SHP77 treated with DMSO at 0.1 percent for 48 hours (cell line): ENCODE measurements at places on chromosomes 1 and 21.

GRCh38 chr1:239204401-239204800 is 182.0 kb upstream of the CHRM3 start:
- DNase-seq = no peak

DNA sequence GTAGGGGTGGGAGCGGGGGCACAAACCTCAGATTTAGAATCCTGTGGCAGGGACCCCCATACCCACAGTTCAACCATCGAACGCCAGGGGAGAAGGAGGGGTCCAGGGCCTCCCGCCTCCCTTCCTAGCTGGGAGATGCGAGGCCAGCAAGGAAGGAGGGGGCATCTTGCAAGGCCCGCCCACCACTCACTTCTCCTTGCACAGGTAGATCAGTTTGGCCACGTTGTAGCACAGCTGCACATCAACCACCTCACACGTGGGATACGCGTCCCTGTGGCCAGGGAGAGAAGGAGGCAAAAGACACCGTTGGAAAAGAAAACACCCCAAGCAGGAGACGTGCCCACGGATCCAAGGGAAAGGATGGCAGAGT is 19.6 kb downstream of the TMEM63A start:
- no peak for DNase-seq

- no peak for DNase-seq
Observed at GRCh38 chr1:85824066-85824840, 116.0 kb upstream of the ZNHIT6 start.

DNA sequence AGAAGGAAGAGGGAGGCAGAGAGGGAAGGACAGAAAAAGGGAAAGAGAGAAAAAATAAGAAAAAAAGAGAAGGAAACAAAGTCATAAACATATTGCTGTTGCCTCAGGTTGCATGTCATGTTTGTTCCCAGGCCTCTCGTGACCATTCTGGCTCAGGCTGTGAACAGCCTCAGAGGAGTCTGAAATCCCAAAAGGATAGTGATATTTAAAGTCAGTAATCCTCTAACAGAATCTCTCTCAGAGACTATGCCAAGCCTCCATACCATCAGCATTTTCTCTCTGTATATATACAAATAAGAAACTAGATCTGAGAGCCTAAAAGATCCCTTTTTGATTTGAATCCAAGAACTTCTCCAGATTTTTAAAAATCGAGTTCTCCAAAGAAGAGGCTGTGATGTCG is 35.2 kb downstream of the GORAB start:
- DNase-seq = no peak

DNA sequence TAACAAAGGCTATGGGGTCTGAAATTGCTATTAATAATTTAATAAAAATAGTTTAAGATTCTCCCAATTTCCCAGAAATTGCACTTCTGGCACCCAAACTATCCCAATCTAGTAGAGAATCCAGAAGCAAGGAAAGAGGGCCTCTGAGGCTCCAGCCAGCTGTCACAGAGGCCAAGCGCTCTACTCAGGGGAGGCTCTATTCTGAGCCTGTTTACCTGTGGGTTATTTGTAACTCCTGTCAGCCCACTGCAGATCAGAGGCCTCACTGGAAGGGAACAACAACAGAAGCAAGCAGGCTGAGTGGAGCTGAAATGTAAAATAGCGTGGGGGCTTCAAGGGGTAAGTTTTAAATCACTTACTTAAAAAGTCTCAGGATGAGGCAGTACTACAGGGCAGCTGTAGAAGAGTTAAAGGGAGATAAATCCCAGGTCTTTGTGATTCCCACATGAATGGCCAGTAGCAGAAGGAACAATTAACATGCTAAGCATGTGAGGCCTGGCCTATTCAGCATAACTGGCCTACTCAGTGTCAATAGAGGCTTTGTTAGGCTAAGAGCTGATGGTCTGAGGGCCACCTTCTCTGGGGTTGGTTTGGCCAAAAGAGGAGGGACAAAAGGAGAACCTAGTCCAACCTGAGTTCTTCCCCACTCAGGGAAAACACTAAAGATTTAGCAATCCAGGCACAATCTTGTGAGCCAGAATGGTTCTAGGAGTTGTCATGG is 12.8 kb downstream of the ZNF687 start:
- DNase-seq = no peak

DNA sequence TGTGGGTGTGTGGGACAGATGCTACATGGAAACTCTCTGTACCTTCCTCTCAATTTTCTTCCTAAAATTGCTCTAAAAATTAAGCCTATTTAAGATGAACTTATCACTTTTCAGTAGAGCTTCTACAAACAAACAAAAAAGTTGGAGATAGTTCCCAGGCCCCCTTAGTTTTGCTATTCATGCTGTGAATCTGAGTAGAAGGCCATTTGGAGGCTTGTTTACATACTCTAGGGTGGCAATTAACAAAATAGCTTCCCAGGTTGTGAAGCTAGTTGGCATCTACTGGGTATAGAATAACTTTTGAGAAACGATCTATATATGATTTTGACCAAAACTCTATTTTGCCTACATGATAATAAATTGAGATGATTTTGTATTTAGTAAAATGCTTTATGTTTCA is 541.4 kb upstream of the B3GALT2 start:
- DNase-seq = no peak

- DNase-seq = no peak
Observed at GRCh38 chr21:46077674-46078101, 20.2 kb upstream of the COL6A2 start.

- no peak for DNase-seq
Observed at GRCh38 chr1:91631718-91632330, 131.2 kb downstream of the CDC7 start.

DNA sequence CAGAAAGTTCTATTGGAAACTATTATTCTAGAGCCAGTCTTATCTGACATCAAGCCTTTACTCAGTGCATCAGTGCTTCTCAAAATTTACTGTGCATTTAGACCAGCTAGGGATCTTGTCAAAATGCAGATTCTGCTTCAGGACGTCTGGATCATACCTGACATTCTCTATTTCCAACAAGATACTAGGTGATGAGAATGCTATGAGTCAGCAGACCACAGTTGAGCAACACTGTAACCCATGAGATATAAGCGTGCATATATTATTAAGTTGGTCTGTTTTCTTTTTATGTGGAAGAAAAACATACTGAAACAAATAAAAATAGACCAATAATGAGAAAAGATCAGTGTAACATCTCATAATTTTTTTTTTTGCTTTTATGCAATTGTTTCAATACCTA is 40.4 kb upstream of the KCNH1 start:
- no peak for DNase-seq

DNA sequence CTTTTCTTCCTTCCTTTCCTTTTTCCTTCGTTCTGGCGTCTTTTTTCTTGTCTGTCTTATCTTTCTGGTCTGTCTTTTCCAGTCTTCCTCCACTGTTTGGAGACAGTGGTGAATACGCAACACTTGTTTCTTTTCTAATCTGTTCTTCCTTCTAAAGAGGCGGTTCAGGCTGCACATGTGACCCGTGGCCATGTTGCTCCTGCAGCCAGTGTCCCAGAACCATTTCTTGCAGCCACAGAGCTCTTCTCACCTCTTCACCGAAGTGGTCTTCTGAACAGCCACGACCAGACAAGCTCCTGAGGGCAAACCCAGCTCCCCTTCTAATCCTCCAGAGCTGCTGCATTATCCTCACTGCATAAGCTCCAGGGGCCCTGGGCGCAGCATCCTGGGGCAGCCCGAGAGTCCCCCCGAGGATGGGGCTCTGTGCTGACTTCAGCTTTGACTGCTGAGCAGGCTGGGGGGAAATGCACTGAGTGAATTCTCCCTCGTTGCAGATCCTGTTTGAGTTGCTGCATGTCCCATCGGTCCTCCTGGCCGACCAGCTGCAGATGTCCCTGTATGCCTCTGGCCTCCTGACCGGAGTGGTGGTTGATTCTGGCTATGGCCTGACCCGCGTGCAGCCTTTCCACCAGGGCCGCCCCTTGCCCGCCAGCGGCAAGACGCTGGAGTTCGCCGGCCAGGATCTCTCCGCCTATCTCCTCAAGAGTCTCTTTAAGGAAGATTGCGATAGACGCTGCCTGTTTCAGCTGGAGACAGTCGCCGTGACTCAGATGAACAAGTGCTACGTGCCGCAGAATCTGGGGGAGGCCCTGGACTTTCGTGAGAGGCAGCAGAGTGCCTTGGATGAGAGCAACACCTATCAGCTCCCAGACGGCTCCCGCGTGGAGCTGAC is 70.4 kb downstream of the ACTL8 start:
- DNase-seq = no peak

GRCh38 chr1:152768847-152769533 is 6.0 kb upstream of the LCE1F start:
- no peak for DNase-seq

- no peak for DNase-seq
Observed at GRCh38 chr1:3548156-3548893, 63.0 kb downstream of the MEGF6 start.

DNA sequence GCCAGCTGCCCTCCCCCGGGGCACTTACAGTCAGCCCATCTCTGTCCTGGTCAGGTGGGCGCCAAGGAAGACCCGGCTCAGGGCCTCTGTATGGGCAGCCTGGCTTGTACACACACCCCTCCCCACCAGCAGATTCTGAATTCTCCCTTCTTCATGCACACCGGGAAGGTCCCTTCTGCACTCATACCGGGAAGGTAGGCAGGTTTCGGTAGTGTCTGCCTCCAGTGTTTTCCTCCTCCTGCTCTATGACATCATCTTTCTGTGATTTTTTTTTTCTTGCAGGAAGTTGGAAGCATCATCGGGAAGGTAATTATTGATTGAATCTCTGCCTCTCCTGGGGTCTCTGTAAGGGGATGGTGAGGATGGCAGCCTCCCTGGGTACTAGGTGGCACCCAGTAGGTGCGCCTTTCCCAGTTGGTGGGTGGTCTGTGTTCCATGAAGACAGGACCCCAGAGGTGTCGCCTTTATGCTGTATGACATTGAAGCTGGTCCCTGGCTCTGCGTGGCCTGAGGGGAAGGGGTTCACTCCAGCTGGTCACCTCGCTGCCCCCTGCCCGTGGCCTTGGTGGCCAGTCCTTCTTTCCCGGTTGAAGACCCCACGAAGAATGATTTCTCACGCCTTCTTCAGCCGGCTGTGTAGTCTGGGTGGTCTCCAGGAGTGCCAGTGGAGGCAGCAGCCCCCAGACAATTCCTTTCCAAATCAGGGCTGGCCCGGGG is 82.1 kb upstream of the COL6A1 start:
- DNase-seq = no peak

DNA sequence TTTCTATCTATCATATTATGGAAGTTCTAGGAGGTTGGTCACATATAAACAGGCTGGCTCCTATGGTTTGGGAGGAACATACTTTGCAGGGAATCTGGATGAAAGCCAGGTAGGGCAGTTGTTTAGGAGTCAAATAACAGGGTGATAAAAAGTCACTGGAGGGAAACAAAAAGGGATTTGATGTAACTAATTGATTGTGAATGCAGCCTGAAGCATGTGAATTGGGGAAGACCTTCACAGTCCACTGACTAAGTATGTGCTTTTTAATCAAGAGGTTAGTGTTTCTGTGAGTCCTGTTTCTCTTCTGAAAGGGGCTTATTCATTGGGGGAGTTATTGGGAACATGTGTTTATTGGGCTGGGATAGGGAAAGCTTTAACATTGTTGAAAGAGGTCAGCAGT is 41.3 kb downstream of the HMCN1 start:
- no peak for DNase-seq

DNA sequence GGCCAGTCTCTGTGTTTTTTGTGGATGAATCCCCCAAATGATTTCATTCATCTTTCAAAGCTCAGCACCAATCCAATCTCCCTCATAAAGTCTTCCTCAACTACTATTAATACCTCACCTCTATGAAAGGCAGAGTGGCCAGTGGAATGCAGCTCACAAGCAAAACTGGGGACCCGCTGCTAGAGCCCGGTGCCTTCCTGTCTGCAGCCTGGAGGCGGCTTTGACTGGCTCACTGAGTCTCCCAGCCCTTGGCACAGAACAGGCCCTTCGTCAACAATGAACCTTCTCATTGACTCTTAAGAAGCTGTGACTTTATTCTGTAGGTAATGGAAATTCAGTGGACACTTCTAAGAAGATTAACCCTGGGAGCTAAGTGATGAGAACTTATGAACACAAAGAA is 86.8 kb upstream of the RAB4A start:
- DNase-seq = no peak

DNA sequence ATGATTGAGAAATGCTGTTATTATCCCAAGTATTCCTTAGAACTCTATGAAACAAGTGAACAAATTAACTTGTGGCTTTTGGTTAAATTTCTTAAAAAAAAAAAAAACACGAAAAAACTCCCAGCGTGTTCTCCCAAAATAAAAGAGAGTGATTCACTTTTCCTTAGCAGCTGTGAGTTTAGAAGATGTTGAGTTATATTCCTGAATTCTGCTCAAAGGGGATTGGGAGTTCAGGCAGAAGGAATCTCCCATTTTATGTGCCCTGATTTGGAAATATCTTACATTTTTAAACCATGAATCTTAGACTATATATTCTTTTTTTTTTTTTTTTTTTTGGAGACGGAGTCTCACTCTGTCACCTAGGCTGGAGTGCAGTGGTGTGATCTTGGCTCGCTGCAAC is 34.3 kb downstream of the SMG7 start:
- DNase-seq = no peak

DNA sequence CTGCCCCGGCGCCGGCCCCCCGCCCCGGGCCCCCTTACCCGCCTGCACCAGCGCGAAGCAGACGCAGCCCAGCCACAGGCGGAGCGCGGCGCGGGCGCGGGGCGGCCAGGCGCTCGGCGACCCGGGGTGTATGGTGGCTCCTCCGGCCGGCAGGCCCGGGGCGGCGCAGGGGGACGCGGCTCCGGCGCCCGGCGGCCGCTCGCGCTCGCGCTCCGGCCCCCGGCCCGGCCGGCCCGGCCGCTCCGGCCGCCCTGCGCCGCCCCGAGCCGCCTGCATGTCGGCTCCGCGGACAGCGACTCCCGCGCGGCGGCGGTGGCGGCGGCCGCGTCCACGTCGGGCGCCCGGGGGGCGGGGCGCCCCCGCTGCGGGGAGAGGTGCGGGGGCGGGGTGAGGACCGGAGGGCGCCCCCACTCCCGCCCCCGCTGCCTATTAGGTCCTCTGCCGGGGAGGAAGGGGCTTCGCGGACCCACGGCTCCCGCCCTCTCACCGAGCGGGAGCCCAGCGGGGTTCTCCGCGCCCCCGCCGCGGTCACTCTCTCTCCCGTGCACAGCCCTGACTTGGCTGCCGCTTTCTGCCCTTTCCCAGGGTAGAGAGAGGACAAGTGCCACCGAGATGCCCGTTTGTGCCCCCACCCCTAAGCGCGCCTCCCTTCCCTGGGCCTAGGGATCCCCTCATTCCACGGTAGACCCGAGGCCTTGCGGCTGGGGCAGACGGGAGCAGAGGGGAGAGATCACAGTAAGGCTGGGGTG is at the start of gene FNDC5:
FNDC5 (minus strand) TSS at position 298 of the 749 bp plus-strand sequence.
- DNase-seq = no peak

DNA sequence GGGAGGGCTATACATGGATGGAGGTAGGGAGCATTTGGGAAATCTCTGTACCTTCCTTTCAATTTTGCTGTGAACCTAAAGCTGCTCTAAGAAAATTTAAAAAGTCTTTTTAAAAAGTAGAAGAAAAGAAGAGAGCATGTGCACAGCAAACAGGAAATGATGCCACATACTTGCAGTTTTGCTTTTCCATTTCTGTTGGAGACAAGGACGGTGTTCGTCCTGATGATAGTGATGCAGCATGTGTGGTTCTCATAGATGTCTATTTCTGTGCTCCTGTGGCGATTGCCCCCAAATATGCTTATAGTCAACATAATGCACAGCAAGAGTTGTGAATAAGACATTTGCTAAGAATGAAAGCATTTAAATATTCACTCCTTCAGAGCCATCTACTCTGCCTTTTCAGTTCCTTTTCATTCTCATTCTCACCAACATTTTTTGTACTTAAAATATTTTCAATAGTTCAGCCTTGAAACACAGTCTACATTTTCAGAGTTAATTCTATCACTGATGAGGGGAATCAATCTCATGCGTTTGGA is 66.6 kb downstream of the LRRC8C start:
- DNase-seq = no peak
